Activated T-cell treated with anti-CD3 and anti-CD28 coated beads, Interleukin-2, amount 50 U/mL, for 72 hours (primary cell): ENCODE measurements at places on chromosomes 1 and 21. TPM values are rescaled to one million over a fixed set of nuclear protein-coding genes. Genes with fewer than 3 reads are reported as not detected.

GRCh38 chr1:8571200-8571984, 246.0 kb downstream of the RERE start:
- DNase-seq: no peak

GRCh38 chr1:193519922-193520321, 333.5 kb upstream of the B3GALT2 start:
- DNase-seq: no peak

- DNase-seq: no peak
These were observed 19.6 kb downstream of the SON start for GRCh38 chr21:33562389-33562788.

DNA sequence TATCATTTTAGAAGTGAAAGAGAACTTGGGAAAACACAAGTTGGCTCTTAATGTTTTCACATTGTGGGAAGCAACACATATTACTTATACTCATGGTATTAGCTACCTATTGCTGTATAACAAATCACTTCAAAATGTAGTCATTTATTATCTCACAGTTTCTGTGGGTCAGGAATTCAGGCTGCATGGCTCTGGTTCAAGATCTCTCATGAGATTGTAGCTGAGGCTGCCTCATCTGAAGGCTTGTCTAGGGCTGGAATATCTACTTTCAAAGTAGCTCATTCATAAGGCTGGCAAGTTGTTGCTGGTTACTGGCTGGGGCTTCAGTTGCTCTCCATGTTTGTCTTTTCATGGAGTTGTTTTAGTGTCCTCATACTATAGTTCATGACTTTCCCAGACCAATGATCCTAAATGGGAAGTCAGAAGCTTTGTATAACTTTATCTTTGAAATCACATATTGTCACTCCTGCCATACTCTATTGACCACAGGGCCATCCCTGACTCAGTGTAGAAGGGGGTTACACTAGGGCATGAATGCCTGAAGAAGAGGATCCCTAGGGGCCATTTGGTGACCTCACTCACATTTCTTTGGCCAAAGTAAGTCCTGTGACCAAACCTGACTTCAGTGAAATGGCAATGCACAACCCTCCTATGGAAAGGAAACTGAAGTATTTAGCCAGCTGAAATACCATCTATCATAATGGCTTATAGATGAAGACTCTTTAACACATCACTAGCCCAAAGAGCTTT, 37.9 kb upstream of the POU2F1 start:
- DNase-seq: no peak

DNA sequence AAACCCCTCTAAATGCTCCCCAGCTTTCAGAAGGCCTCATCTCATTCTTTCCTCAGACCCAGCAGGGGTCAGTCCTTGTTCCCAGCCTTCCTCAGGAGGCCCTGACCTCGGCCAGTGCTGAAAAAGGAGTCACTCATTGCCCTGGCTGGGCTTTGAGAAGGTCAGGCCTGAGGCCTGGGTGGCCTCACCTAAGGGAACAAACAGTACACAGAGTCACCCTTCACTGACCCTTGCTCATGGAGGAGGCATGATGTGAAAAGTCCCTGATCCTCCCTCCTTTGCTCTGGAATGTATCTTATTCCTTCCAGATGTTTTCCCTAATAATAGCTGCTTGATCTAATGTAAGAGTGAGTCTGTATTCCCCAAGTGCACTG, 117.7 kb upstream of the SLC44A3 start:
- no peak for DNase-seq

- peak; percentile 42 for DNase-seq
These were observed 28.4 kb downstream of the TRIM45 start for GRCh38 chr1:117093091-117093534.

DNA sequence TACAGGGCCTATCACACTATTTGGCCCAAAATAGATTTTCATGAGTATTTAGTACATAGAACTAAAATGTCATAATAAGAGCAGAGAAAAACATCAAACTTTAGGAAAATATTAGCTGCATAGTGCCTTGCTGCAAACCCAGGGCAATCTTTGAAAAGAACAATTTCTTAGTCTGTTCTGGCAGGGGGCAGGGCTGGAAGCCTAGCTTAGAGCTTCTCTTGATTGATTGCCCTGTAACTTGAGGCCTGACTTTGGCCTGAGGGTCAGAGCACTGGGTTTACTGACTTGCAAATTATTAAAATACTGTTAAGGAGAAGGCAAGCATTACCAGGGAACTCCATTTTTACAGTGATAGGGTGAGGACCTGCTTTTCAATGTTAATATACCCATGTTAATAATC, 115.8 kb upstream of the SPAG17 start:
- no peak for DNase-seq

DNA sequence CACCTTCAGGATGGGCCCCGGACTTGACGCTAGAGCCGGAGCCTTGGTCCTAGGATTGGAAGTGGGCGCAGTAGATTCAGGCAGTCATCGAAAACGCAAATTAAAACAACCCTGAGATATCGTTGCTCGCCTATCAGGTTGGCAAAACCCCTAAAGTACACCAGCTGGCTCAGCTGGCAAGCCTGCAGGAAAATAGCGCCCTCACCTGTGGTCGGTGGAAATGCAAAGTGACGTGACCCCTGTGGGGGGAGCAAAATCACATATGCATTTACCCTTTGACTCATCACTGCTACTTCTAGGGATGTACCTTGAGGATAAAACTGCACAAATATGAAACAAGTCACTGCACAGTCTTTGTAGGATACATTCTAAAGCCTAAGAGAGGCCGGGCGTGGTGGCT, 170.3 kb upstream of the TMEM51 start:
- DNase-seq: no peak

- no peak for DNase-seq
These were observed 898.3 kb upstream of the B3GALT2 start for GRCh38 chr1:194084755-194085154.

- DNase-seq: no peak
These were observed 34.5 kb downstream of the PROX1 start for GRCh38 chr1:214022229-214022791.

- no peak for DNase-seq
These were observed 28.5 kb downstream of the SLC16A1 start for GRCh38 chr1:112927462-112927990.

- no peak for DNase-seq
These were observed 8.4 kb upstream of the IVNS1ABP start for GRCh38 chr1:185325413-185325812.

Gene FNBP1L
- total RNA-seq: 1.3 TPM

Gene MX1
- 154 TPM for total RNA-seq

Gene NMNAT2
- not detected for total RNA-seq

Gene HFM1
- total RNA-seq: not detected
